ENCODE measurements at places on chromosomes 5 and 9. TPM values are rescaled to one million over a fixed set of nuclear protein-coding genes. Genes with fewer than 3 reads are reported as not detected.

DNA sequence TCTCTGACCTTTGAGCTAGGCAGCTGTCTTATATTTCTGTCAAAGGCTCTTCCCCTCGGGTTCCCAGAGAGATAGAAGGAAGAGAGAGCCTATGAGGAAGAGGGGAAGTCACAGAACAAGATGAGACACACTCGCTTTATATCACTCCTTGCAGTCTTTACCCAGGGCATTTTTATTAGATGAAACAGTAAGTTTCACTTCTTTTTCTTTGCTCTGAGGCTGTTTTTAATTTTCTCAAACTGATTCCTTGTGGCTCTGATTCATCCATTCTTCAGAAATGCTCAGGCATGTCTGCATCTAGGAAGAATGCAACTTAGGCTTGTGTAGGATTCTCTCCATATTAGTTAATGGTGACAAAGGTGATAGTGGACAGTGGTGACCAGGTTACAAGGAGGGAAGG lies 132.9 kb upstream of the CHD1 start:
- no peak for DNase-seq

DNA sequence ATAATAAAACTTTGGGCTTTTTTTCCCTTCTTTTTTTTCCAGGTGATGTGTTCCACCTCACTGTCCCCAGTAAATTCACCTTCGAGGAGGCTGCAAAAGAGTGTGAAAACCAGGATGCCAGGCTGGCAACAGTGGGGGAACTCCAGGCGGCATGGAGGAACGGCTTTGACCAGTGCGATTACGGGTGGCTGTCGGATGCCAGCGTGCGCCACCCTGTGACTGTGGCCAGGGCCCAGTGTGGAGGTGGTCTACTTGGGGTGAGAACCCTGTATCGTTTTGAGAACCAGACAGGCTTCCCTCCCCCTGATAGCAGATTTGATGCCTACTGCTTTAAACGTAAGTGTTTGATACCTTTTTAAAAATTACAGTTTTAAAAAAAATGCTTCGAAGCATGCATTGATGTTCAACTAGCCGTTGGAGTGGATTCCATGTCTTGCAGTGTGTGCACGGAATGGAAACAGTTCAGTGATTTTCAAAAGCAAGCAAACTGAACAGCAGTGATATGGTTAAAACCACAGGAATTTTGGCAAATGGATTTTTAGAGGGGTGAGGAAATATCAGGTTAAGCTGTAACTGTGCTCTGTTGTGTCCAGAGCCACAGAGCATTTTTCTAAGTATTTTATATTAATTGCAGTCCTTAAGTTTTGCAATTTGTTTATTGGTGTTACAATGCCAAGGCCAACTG lies 40.7 kb downstream of the VCAN start:
- no peak for DNase-seq

DNA sequence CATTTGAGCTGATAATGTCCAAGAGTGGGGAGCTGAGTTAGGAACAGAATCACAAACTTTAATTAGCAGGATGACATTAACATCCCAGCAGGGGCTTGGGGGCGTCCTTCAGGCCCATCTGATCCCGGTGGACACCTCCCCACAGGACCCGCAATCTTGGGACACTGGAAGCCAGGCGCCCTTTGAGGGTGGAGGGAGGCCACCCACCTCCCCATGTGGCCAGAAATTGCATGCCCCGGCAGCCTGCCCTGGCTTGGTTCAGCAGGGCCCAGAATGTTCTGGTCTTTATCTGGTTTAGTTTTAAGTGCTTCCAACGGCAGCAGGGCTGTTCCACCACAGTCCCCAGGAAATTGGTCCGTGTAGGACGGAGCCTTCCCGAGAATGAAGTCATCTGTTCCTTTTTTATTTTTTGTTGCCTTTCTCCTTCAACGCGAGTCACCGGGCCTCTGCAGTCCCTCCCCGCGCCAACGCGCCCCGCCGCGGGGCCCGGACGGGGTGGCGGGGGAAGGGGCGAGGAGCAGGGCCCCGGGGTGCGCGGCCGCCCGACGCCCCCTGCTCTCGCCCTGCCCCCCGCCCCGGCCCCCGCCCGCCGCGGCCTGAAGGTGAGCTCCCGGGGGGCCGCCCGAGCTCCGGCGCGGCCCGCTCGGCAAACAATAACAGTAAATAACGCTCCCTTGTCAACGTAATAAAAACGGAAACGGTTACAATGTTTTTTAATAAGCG lies 207.9 kb downstream of the C9orf50 start:
- DNase-seq, result peak; percentile 89

- DNase-seq, result no peak
These were observed 188.0 kb downstream of the HCN1 start for GRCh38 chr5:45508135-45508534.

NR2F1-AS1 gene
- 0.89 TPM for total RNA-seq

FBN2 gene
- 7.1 TPM for total RNA-seq

SVEP1 gene
- 6.7 TPM for total RNA-seq

SV2C gene
- total RNA-seq, result 0.67 TPM
